ENCODE measurements at places on chromosomes 3 and 15.

- peak; percentile 4 for DNase-seq
Measured at GRCh38 chr3:139534455-139534812, 5.1 kb downstream of the RBP1 start.

DNA sequence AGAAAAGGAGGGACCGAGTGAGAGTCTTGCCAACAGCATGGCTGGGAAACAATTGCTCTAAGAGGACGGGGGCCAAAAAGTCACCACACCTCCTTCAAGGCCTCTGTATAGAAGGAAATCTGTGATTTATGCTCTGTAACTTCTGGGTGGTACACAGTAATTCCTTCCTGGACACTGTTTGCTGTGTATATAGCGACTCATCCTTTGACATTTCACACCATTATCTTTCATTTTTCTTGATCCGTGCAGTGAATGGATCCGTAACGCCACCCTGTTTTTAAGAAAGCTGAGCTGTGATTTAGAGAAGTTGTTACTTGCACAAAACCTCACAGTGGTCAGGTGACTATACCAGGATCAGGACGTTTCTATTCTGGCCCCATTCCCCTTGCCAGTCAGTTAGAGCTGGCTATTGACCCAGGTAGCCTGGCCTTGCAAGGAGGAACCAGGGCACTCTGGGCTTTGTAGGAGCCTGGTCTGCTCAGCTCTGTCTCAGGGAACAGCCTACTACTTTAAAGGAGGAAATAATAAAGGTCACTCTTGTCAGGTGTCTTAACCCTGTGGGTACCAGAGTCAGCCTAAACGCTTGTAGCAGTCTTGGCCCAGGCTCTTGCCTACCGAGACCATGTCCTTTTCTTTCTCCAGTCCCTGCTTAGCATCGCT, 86.5 kb upstream of the MYZAP start:
- no peak for DNase-seq

- no peak for DNase-seq
Measured at GRCh38 chr15:91889111-91889815, 35.8 kb downstream of the SLCO3A1 start.

DNA sequence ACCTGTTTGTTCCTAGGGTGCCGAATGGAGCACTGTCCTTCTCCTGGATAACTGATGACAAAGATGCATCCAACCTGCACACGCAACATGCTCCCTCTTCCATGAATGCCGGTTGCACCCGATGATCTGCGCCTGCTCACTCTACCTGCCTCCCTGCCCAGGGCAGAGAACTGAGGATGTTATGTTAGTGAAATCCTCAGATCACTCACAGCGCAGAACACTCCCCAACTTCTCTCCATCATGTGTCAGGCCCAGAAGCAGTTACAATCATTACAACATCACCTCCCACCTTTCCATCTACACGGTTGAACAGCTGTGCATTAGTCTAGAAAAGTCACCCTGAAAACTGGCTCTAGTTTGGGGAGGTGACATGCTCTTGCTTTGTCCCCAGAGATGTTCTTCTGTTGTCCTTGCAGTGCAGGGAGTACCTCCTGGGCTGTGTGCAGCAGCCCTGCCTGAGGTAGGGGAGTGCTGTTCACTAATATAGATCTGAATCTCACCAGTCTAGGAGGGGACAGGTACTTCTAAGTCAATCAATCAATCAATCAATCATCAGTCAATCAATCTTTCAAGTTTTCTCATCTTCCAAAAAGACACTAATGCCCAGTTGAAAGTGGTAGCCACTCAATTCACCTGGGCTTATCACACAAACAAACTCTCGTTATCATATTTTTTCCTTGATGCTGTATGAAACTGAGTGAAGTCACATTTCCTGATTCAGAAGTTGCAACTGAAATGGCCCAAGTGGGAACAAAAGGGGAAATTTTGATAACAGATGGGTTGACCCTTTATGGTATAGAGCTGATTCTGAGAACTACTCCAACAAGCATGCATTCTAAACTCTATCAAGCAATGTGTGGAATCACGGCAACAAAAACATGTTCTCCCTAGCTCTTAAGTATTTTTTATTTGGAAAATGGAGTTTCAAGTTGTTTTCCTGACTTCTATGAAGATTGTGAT, 15.4 kb upstream of the ISLR start:
- DNase-seq, result no peak

- no peak for DNase-seq
Measured at GRCh38 chr3:53715815-53716483, 130.3 kb downstream of the CHDH start.

- DNase-seq, result no peak
Measured at GRCh38 chr15:70701891-70702568, 61.3 kb downstream of the UACA start.

DNA sequence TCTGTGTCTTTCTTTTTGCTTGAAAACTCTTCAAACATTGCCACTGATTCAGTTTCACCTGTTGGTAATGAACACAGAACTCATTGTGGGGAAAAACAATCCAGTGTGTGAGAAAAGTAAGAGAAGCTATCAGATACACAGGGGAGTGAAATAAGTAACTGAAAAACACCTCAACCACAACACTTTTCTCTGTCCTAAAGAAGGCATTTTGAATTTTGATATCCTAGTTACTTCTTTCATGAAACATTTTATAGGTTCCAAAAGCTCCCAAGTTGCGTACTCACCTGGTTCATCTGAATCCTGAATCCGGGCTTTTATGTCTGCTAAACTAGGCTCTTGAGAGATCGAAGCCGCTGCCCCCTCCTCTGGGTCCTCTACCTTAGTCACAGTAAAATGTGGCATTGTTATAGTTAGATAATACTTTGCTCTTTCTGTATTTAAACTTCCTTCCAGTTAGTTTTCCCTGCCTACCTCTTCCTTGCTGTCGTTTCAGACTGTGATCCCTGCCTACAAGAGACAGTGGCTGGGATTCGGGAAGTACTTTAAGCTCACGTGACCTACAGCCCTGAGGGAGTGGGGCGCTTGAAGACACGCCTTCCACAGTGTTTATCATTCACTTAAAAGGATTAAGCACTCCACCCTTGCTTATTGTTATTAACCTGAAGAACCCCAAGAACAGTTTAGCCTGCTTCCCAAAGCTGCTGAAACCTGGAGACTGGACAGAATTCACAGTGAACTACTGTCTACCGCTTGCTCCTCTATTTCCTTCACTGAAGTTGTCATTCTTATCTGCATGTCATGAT, 19.1 kb downstream of the SLC12A6 start:
- peak; percentile 28 for DNase-seq

DNA sequence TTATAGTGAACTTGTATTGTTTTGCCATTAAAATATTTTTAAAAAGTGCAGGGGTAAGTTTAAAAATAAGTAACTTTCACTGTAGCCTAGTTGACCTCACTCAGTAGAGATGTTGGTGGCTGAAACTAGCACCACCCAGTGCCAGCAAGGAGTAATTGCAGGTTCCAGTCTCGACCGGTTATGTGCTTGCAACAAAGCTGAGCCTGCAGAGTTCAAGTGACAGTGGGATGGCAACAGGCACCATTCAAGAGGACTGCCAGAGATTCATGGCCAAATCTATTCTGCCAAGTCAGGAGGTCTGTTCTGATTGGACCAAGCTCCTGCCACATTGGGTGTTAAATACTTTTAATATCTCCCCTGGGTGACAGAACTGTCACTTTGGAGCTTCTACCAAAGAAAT, 2.7 kb downstream of the ADAMTS7 start:
- no peak for DNase-seq

- DNase-seq, result no peak
Measured at GRCh38 chr3:34362910-34363309, 564.5 kb downstream of the PDCD6IP start.

Data from NCI-H187 treated with DMSO at 0.1 percent for 48 hours (cell line).